ENCODE measurements at places on chromosomes 6 and 20.
A peak's percentile ranks its signal among the peaks of the same experiment; 100 is the strongest.

- no peak overlapping the region for H3K27ac ChIP-seq
- H3K4me3 ChIP-seq = no peak overlapping the region
- H3K36me3 ChIP-seq = no peaks in the 10 kb centered on the region
- no peaks in the 10 kb centered on the region for H3K4me1 ChIP-seq
Measured at GRCh38 chr6:132188556-132189264, 212.6 kb downstream of the MOXD1 start.

GRCh38 chr6:112269114-112269513 lies 14.7 kb upstream of the LAMA4 start:
- H3K36me3 ChIP-seq = no peaks in the 10 kb centered on the region
- no peaks in the 10 kb centered on the region for H3K4me1 ChIP-seq
- no peak overlapping the region for H3K4me3 ChIP-seq
- no peak for DNase-seq
- H3K27ac ChIP-seq = no peak overlapping the region

DNA sequence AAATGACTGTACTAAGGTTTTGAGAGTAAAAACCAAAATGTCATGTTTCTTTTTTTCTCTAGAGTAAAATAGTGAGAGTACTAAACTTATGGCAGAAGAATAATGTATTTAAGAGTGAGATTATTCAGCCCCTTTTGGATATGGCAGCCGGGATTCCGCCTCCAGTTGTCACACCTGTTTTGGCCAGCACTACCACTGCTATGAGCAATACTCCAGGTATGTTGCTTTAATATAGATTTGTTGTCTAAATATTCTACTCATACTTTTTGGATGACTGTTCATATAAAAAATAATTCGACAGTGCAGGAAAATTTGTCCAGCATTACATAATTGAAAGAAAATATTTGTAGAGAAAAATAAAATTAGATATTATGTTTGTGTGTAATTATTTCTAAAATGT lies 59.5 kb downstream of the SCAF8 start:
- H3K27me3 ChIP-seq = no peaks in the 10 kb centered on the region
- H3K36me3 ChIP-seq = no peaks in the 10 kb centered on the region
- H3K27ac ChIP-seq = peak overlapping the region; percentile 7
- DNase-seq = no peak

- no peak for DNase-seq
- no peaks in the 10 kb centered on the region for H3K27me3 ChIP-seq
- no peak overlapping the region for H3K27ac ChIP-seq
- H3K4me3 ChIP-seq = no peak overlapping the region
Measured at GRCh38 chr6:100065348-100065747, 71.3 kb upstream of the MCHR2 start.

DNA sequence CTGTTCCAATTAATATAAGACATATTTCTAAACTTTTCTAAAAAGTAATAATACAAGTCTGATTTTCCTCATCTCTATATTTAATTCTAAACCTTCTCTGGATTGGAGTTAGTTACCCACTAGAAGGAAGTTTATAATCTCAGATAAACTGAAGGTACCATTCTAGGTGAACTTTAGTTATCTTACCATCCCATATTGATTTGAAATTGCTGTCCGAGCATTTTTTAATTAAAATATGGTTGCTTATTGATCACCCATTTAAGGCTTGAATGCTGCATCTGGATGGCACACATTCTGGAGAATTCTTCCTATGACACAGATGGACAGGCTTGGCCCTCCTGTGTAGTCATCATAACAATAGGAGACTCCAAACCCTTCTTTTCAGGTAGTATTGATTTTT lies 8.0 kb downstream of the RNF182 start:
- no peaks in the 10 kb centered on the region for H3K4me1 ChIP-seq
- H3K4me3 ChIP-seq = no peak overlapping the region
- H3K27me3 ChIP-seq = peaks cover 3% of the 10 kb centered on the region
- no peak for DNase-seq
- H3K27ac ChIP-seq = no peak overlapping the region
- H3K36me3 ChIP-seq = no peaks in the 10 kb centered on the region

DNA sequence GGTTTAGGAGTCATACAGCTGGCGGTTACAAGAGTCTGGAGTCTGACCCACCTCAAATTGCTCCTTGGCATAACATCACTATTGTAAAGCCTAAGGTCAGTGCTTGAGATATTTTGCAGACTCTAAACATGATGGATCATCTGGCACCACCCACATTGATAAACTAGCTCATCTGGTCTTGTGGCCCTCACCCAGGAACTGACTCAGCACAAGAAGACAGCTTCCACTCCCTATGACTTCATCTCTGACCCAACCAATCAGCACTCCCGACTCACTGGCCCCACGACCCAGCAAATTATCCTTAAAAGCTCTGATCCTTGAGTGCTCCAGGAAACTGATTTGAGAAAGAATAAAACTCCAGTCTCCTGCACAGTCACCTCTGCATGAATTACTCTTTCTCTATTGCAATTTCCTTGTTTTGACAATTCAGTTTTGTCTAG lies 115.9 kb downstream of the CD24 start:
- DNase-seq = peak; percentile 38
- H3K36me3 ChIP-seq = no peaks in the 10 kb centered on the region
- no peak overlapping the region for H3K4me3 ChIP-seq
- peaks cover 10% of the 10 kb centered on the region for H3K4me1 ChIP-seq

DNA sequence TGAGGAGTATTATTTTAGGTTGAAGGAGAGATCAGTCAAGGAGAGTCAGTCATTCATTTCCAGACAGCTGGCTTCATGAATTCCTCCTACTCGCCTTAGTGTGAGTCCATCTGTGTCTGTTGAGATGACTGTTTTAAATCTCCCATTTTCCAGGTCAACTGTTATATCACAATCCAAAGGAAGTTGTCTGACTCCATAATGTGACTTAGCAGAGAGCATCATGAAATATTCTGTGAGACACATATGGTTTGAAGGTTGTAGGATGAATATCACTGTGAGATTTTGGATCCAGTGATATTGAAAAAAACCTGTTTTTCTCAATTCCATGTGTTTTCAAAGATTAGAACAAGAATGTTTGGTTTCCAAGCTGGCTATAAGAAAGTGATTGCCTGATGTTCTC lies 530.2 kb upstream of the MAN1A1 start:
- H3K4me3 ChIP-seq = no peak overlapping the region
- H3K27ac ChIP-seq = no peak overlapping the region
- no peaks in the 10 kb centered on the region for H3K36me3 ChIP-seq
- H3K4me1 ChIP-seq = no peaks in the 10 kb centered on the region

GRCh38 chr20:56371977-56372376 lies 13.2 kb downstream of the FAM210B start:
- no peak overlapping the region for H3K27ac ChIP-seq
- no peak overlapping the region for H3K4me3 ChIP-seq
- H3K36me3 ChIP-seq = no peaks in the 10 kb centered on the region
- no peaks in the 10 kb centered on the region for H3K27me3 ChIP-seq

GRCh38 chr6:150788089-150788488 lies 77.4 kb upstream of the MTHFD1L start:
- no peak for DNase-seq
- no peak overlapping the region for H3K4me3 ChIP-seq
- peaks cover 5% of the 10 kb centered on the region for H3K4me1 ChIP-seq
- no peaks in the 10 kb centered on the region for H3K27me3 ChIP-seq
- H3K27ac ChIP-seq = peak overlapping the region; percentile 20

Measured in hepatocyte (in vitro differentiated cells).